Activated CD4-positive, alpha-beta T cell treated with anti-CD3 and anti-CD28 coated beads for 24 hours (primary cell): ENCODE measurements at places on chromosomes 5 and 9.

DNA sequence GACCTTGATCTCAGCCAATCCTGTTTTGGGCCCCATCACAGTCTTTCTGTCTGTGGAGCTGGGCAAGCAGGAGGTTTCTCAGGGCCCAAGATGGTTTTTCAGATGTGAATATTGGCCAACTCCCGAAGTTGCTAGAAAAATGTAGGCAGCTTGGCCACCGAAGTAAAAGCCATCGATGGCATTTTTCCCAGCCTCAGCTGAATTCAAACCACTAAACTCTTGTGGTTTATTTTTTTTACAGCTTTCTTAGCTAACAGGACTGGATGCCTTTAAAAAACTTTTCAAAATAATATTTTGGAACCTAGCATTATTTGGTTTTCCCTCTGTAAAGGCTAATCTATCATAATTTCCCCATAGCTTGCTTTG is 102.5 kb upstream of the ERCC6L2 start:
- no peak for DNase-seq

DNA sequence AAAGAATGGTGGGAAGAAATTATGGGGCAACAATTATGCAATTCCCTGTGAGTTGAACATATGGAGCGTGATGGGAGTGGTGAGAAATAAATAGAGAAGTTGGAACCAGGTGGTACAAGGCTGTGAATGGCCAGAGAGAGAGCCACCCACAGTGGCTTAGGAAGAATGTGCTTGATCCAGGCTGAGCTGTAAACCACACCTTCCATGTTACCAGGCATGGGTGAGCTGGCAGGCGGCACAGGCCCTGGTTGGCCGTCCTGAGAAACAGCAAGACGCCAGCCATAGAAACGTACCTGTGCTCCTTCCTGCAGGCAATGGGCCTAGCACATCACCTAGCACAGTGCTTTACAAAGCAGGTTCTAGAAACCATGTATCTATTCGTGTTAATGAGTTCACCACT is 74.3 kb downstream of the EPB41L4B start:
- no peak for DNase-seq

GRCh38 chr5:51203598-51203997 is 179.7 kb upstream of the ISL1 start:
- DNase-seq, result no peak

GRCh38 chr5:136056771-136057335 is 28.1 kb downstream of the TGFBI start:
- DNase-seq, result no peak

DNA sequence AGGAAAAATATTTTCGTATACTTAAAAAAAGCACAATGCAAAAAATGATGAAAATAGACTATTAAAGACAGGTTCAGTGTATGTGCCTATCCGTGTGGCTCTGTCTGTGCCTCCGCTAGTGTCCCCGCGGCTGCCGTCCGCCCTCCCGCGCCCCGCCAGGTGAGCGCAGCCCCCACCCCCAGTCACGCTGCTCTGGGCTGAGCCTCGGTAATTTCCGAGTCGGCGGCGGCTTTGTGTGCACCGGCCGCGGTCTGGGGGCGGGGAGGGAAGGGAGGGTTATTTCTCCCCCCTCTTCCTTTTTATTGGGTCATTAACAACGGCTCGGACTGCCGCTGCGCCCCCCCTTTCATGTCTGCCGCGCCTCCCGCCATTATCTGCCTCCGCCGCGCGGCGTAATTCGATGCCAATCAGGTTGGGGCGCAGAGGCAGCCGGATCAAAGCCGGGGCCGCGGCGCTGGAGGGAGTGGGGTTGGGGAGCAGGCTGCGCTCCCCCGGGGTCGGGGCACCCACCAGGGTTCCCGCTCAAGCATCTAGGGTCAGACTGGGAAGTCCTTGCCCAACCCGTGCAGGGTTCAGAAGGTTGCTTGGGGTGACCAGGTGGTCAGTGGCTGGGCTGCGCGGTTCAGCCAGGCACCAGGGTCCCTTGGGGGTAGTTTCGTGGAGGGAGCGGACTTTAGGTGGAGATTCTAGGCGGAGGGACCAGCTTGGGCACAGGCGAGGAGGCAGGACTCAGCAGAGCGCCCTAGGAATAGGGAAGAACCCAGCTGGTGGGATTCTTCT is 39.5 kb upstream of the PSD2 start:
- no peak for DNase-seq

DNA sequence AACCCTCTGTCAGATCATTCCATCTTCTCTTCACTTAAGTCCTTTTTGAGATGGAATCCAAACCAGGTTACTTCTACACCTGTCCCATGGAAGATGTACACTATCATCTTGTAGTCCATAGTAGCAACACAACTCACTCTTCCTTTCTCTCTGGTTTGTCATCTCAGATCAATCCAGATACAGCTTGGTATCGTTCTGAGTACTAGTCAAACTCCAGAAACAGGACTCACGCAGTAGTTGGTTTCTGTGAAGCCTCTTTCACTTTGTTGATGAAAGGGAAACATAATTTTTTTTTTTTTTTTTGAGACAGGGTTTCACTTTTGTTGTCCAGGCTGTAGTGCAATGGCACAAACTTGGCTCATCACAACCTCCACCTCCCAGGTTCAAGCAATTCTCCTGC is 484.0 kb downstream of the PRDM9 start:
- DNase-seq, result no peak

GRCh38 chr9:121556580-121556979 is 56.9 kb upstream of the GGTA1 start:
- no peak for DNase-seq

- DNase-seq, result no peak
These were observed 4.1 kb downstream of the KIAA0825 start for GRCh38 chr5:94614156-94614805.

DNA sequence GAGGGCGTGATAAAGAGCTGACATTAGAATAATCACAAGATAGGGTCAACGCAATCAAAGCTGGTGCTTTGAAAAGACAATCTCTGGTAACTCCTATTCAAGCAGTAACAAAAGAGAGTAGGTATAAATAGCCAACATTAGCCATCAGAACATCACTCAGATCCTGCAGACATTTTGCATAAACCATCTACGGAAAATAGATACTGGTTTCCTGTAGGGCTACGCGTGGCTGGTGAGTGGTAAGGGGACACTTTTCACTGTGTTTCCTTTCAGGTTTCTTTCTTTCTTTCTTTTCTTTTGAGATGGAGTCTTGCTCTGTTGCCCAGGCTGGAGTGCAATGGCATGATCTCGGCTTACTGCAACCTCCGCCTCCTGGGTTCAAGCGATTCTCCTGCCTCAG is 22.3 kb downstream of the TTF1 start:
- no peak for DNase-seq

- DNase-seq, result no peak
These were observed 107.2 kb downstream of the DRD1 start for GRCh38 chr5:175336781-175337180.

GRCh38 chr5:41903382-41903891 is 707 bp upstream of the RIMOC1 start:
- DNase-seq, result no peak

- DNase-seq, result no peak
These were observed 135.1 kb downstream of the CSNK1G3 start for GRCh38 chr5:123647066-123647465.

DNA sequence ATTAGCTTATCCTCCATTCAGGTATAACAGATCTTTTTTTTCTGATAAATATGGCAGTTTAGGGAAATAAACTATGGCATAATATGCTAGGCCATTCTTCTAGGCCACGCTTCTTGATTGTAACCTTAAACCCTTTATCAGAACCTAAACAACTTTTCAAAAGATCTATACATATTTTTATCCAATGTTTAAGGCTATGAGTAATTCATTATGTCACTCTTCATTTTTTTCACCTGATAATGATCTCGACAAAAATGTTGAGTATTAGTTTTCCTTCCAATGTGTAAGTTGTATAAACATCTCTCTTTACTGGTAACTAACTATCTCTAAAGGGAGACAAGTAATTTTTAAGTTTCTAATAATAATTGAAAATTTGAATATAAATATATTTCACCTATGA is 2.4 kb upstream of the PCDHB4 start:
- DNase-seq, result no peak

DNA sequence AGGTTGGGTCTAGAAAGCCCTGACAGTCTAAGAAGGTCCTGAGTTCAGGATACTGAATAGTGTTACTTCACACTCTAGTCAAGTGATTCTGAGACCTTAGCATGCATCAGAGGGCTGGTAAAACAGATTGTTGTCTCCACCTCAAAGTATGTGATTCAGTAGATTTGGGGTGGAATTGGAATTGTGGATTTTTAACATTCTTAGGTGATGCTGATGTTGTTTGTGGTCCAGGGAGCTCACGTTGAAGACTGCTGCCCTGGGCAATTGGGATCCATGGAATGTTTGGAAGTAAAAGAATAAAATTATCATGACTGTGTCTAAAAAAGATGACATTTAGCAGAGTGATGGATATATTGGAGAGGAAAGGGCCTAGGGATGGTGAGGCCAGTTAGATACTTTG is 75.6 kb downstream of the VCAN start:
- DNase-seq, result no peak

DNA sequence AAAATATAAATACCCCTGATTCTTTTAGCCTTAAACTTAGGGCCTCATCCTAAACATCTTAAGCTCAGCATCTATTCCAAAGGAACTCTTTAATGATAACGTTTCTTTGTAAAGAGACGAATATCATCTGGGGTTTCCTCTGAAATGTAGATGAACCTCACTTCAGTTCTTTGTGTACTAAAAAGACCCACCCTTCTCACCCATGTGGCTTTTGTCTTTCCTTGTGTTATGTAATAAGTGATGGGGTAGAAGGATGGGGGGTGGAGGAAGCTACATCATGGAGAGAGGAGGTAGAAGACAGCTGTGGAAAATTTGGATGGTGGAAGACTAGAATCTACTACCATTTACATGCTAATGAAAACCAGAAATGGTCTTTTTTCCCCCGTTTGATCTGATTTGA is 111.0 kb downstream of the NDUFS4 start:
- DNase-seq, result no peak

DNA sequence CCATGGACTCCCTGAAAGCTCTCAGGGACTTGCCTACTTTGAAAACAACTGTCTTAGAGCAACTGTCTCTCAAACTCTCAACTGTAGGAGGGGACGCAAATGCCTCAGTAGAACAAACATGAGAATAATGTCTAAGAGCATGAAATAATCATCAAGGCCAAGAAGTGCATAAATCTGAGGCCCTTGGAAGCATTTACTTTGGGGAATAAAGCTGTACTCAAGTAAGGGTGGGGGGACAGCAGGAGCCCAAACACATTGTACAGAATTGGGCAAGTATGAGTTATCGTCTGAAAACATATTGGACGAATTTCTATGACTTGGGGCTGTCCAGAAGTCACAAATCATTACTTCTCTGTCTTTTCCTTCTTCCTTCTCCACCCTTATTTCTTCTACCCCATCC is 96.3 kb upstream of the HMHB1 start:
- no peak for DNase-seq

DNA sequence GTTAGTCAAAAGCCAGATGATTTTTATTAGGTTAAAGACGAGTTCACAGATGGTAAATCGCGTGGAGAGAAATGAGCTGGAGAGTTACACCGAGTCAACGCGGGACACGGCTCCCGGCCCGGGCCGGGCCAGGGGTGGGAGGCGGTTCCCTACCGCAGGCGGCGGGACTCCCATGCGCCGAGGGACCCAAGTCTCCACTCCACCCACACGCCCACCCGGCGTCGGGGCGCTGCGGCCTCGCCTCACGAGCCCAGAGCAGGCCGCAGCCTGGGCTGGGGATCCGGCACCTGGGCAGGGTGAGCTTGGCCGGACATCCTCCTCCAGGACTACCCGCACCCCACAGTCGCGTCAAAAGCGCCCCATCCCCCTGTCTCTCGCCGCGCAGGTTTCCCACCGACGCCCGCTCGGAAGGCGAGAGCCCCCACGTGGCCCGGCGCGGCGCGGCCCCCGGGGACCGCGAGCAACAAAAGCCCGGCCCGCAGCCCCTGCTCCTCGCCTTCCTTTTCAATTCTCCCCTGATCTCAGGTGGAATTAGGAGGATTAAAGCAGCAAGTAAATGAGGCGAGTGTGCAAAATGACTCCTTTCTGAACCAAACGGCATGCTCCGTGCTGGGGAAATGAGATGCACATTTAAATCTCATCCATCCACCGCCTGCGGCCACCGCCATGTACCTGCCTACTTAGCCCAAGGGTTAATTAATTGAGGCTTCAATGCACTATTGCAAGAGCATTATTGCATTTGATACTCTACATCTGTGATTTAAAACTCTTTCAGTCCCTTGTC is 196.5 kb upstream of the TBCA start:
- DNase-seq, result no peak

GRCh38 chr9:137717776-137718327 is 99.0 kb downstream of the EHMT1 start:
- DNase-seq, result no peak

- DNase-seq, result no peak
These were observed 29.9 kb upstream of the CKS2 start for GRCh38 chr9:89281106-89281505.

DNA sequence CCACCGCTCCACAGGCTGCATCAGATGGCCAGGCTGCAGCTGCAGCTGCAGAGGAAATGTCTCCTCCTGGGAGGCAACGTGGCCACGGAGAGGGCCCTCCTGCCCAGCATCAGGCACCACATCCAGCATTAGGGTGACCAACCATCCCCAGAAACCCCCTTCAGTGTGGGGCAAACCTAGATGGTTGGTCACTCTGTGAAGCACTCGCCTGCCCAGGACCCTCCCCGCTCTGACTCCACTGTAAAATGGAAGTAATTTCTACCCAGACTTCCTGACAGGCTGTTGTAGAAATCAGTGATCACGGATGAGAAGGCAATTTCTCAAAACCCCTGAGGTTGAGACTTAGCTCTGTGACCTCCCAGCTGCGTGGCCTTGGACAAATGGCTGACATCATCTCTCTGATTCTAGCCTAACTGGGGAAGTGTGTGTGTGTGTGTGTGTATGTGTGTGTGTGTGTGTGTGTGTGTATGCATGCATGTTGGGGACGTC is 31.6 kb downstream of the B4GALT1 start:
- DNase-seq, result no peak

DNA sequence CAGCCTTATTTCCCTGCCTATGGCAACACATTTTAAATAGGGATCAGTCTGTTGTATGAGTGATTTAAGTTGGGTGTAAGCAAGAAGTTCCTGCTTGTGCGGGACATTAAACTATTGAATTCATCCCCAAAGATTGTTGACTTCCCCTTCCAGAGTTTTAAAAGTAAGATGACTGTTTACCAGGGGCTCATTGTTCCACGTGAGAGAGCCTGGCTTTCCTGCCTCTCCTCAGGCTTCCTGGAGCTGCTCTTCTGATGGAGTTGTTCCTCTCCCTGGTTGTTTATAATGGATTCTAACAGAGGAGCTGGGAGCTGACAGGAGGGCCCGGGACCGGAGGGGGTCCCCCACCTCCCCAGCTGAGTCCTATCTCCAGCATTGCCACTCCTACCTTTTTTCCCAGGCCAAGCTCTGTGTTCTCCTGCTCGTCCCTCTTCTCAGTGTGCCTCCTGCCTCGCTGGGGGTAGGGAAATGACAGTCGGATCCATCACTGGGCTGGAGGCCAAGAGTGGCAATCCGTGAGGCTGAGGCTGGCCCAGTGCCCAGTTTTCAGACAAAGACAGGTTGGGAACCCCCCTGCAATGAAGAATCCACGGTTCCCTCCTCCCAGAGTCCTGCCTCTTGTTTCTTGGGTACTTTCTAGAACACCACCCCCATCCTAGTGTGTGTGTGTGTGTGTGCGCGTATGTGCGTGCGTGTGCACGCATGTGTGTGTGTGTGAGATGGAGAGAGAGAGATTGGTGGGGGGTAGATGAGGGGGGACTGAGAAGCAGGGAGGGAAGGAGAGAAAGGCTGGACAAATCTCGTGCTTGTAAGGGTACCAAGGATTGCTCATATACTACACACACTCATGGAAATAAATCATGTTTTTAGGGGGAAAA is 123.7 kb upstream of the NFIB start:
- DNase-seq, result no peak
